ENCODE measurements at places on chromosomes 7 and 10. TPM values are rescaled to one million over a fixed set of nuclear protein-coding genes. Genes with fewer than 3 reads are reported as not detected.
A peak's percentile ranks its signal among the peaks of the same experiment; 100 is the strongest.

The NPSR1 gene
- total RNA-seq: not detected

- no peak overlapping the region for H3K4me3 ChIP-seq
- H3K27me3 ChIP-seq: peaks cover 5% of the 10 kb centered on the region
- H3K27ac ChIP-seq: no peak overlapping the region
- no peaks in the 10 kb centered on the region for H3K36me3 ChIP-seq
- peaks cover 37% of the 10 kb centered on the region for H3K4me1 ChIP-seq
- DNase-seq: no peak
These were observed 12.4 kb downstream of the TMEM273 start for GRCh38 chr10:49175587-49176309.

- H3K4me3 ChIP-seq: no peak overlapping the region
- H3K27me3 ChIP-seq: no peaks in the 10 kb centered on the region
- no peak for DNase-seq
- no peaks in the 10 kb centered on the region for H3K36me3 ChIP-seq
These were observed 279.2 kb downstream of the PRPF18 start for GRCh38 chr10:13865758-13866491.

GRCh38 chr7:135755351-135755753 is 6.7 kb upstream of the FAM180A start:
- peaks cover 22% of the 10 kb centered on the region for H3K27me3 ChIP-seq
- no peak overlapping the region for H3K4me3 ChIP-seq
- H3K36me3 ChIP-seq: no peaks in the 10 kb centered on the region
- H3K4me1 ChIP-seq: no peaks in the 10 kb centered on the region
- H3K27ac ChIP-seq: no peak overlapping the region

- peak within 1 kb of the TSS; percentile 59 for H3K27ac ChIP-seq
- H3K4me3 ChIP-seq: peak within 1 kb of the TSS; percentile 98
- peak; percentile 96 for DNase-seq
- H3K4me1 ChIP-seq: no peaks in the 10 kb centered on the region
- no peaks in the 10 kb centered on the region for H3K27me3 ChIP-seq
These were observed at the start of gene PSAP for GRCh38 chr10:71850743-71851464. TSS of gene PSAP (minus strand) at chr10:71851251. CDS start at chr10:71851221, 30 bp downstream.

DNA sequence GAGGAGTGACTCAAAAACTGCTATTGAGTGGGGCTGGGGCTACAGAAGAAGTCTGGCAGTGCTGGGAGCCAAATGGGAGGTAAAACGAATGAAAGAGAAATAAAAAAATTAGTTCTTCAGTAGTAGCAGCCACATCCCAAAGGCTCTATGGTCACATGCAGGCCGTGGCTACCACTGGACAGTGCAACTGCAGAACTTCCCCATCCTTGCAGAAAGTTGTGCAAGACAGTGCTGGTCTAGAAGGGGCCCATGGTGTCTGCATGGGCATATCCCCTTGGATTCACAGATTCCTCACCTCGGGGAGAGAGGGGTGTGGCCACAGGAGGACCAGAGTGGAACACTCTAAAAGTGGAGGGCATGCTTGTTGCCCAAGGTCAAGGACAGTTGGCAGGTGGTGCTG is 47.6 kb downstream of the RPS24 start:
- H3K4me3 ChIP-seq: no peak overlapping the region
- H3K27me3 ChIP-seq: no peaks in the 10 kb centered on the region
- H3K4me1 ChIP-seq: no peaks in the 10 kb centered on the region
- DNase-seq: no peak
- H3K36me3 ChIP-seq: no peaks in the 10 kb centered on the region

- DNase-seq: no peak
- H3K4me3 ChIP-seq: no peak overlapping the region
- no peak overlapping the region for H3K27ac ChIP-seq
These were observed 26.4 kb upstream of the HTR5A start for GRCh38 chr7:155043756-155044155.

The SLC26A5 gene
- 0.22 TPM for total RNA-seq

- H3K4me3 ChIP-seq: no peak overlapping the region
- no peaks in the 10 kb centered on the region for H3K36me3 ChIP-seq
- no peak for DNase-seq
- no peaks in the 10 kb centered on the region for H3K27me3 ChIP-seq
- H3K27ac ChIP-seq: no peak overlapping the region
- H3K4me1 ChIP-seq: no peaks in the 10 kb centered on the region
These were observed 845.6 kb upstream of the AUTS2 start for GRCh38 chr7:68752485-68753178.

The GNAT3 gene
- not detected for total RNA-seq

Measured in T-cell (primary cell).